ENCODE measurements at places on chromosomes 4 and X.
A peak's percentile ranks its signal among the peaks of the same experiment; 100 is the strongest.

GRCh38 chrX:149541521-149542047 lies 772 bp downstream of the EOLA1 start:
- DNase-seq = peak; percentile 51

- no peak for DNase-seq
Measured at GRCh38 chrX:18617407-18617750, 54.5 kb downstream of the RS1 start.

DNA sequence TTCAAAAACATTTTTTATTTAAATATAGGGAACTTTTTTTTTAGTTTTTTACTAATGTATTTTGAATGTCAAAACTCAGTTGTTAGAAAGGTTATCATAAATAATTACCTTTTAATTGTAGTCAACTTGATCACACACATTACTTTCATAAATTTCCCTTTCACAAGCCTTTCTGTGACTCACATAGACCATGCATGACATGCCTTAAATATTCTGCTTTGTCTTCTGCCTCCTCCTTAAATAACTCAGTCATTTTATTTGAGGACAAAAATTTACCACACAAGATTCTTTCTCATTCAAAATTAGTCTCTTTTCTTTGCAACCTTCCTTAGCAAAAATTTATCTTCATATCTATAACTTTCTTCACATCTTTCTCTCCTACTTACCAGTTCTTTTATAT lies 219.9 kb downstream of the EVC2 start:
- no peak for DNase-seq

DNA sequence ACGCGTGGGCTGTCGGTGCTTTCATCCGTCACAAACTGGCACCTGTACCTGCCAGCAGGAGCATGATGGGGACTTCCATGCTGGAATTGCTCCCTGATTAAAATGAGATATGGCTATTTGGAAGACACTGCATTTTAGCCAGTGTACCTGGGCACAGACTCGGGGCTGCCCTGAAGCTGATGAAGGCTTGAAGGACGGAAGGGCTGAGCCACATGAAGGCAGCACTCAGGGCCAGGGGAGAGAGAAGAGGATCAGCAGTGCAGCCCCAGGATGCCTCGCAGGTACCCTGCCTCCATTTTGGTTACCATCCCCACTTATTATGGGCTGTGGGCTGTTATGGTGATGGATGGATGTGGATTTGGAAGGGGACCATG lies 79.0 kb downstream of the CRMP1 start:
- no peak for DNase-seq

DNA sequence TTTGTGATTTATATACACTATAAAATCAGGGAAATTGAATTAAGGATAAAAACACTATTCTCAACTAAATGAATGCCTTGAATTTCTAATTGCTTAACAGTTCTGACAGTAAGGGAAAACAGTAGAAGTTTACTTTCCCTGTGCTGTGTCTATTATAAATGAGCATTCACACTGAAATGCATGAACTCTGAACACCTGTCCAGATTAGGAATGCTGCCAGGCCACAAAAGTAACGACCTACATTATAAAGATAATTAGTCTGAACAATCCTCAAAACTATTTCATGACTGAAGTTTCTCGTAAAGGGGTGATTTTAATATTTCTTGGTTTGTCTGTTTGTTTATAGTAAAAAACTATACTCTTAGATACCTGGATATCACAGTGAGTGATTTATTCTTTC lies 2.0 kb downstream of the NDST3 start:
- DNase-seq = no peak

GRCh38 chrX:133401536-133401935 lies 13.8 kb downstream of the GPC4 start:
- no peak for DNase-seq

DNA sequence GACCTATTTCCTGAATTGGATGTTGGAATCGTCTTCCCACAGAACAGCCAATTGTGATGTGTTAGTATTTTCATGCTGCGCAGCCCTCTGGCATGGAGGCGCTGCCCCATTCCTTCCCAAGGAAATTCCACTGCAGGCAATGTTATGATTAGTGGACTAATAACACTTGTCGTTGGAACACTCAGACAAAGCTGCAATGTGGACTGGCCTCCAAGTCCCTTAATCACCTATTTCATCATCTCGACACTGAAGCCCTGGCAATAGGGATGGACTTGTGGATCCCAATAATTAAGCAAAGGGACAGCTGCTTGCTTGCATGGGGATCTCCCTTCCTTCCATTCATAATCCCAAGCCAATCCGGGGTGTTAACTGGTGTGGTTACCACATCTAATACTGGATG lies 78.8 kb upstream of the PLAC1 start:
- no peak for DNase-seq

GRCh38 chr4:8185295-8185694 lies 13.8 kb upstream of the SH3TC1 start:
- DNase-seq = no peak

DNA sequence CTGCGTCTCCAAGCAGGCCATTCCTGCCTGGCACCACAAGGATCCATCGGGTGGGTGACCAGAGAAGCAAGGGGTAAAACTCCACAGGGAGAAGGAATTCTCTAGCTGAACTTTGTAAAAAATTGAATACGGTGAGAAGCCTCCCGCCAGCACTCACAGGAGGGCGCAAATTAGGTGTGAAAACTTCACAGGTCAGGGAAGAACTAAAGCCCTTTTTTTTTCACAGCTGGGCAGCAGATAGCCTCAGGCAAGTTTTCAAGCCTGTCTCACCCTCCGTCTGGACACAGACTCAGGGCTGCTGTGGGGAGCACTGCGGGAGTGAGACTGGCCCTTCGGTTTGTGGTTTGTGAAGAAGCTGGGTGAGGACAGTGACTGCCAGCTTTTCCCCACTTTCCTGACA lies 224.1 kb upstream of the FGF16 start:
- no peak for DNase-seq

GRCh38 chr4:164139291-164139690 lies 614.6 kb upstream of the SMIM31 start:
- no peak for DNase-seq

- DNase-seq = no peak
Measured at GRCh38 chrX:40806513-40807220, 71.3 kb upstream of the MED14 start.

DNA sequence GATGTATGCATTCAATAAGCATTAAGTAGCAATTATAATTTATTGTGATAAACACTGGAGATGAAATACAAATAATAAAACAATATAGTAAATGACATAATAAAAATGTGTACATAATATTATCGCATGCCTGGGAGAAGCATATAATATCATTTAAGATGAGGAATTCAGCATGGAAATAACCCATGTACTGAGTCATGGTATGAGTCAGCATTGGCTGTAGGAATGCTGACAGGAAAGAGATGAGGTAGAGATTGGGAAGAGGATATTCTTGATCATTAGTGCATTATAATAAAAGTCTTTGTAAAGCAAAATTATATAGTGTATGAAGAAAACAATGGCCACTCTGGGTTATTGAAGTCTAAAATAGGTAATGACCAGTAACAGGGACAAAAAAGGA lies 82.8 kb downstream of the MAGEB10 start:
- no peak for DNase-seq

- no peak for DNase-seq
Measured at GRCh38 chr4:116389139-116389538, 696.2 kb downstream of the TRAM1L1 start.

- DNase-seq = no peak
Measured at GRCh38 chr4:146311238-146311970, 97.1 kb downstream of the REELD1 start.

GRCh38 chr4:18405054-18405453 lies 383.5 kb upstream of the LCORL start:
- DNase-seq = no peak

DNA sequence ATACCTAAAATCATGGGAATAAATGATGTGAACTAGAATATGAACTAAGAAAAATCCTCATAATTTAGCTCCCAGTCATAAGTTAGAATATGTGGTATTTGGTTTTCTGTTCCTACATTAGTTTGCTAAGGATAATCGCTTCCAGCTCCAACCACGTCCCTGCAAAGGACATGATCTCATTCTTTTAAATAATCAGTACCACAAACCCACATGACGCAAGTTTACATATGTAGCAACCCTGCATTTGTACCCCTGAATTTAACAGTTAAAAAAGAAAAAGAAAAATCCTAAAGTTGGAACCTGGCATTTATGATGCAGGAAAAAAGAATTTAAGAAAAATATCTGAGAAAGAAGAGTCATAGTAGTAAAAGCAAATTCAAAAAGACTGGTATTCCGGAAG lies 13.3 kb downstream of the UBA6 start:
- DNase-seq = no peak

DNA sequence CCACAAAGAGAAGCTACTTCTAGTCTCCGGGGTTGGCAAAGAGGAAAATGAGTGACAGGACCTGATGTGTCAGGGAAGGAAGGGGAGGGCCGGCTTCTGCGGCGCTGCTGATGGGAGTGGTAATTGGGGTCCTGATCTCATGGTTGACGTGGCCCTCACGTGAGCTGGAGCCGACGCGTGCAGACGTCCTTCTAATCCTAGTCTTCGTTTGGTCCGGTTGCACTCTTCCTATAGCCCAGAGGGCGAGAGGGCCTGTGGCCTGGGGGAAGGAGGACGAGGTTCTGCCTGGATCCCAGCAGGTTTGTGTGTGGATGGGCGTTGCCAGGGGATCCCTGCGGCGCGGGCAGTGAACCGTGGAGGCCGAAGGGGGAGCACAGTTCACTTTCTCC lies at the start of gene ARMCX1:
ARMCX1 (plus strand) TSS at position 186 of the 389 bp plus-strand sequence. CDS start 2,384 bp downstream, outside the sequence.
- DNase-seq = peak; percentile 86

DNA sequence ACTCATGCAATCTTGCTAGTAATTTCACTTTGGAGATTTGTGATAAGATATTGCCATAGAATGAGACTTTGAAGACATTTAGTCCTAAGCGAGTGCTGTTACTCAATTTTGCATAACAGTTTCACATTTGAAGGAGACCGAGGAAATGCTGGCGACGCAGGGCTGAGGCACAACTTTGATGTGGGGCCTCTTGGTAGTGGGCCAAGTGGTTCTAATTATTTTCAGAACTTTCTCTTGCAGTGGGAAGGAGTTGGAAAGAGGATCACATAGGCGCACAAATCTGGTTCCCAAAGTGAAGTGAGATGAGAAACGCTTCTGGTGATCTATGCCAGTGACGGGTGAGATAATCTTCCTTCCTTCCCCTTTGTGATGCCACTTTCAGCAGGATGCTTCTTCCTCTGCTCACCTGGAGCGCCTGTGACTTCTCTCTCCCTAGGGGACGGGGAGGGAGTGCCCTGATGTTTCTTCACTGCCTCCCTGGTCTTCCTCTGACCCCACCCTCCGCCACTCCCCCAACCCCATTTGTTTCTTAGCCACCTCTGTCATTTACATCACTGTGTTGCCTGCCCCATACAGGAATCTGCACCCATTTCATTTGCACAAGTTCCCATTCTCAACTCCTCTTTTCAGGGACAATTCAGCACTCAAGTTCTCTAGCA lies 138.9 kb upstream of the MID1 start:
- DNase-seq = no peak

DNA sequence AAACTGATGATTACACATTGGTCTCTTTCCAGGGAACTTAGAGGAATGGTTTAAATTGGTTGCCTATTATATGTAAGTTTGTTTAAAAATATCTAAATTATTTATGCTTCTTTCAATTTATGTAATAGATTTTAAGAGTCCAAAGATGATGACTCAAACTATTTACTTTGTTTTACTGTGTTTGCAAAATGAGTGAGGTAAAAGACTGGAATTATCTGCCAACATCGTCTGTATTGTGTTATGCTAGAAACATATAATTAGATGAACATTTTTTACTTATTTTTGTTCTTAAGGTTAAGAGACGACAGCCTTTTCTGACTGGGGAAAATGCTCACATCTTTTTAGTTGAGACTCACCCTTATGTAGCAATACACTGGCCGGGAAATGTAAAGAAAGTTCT lies 51.1 kb upstream of the SYTL5 start:
- DNase-seq = no peak

- DNase-seq = no peak
Measured at GRCh38 chr4:31984872-31985271, 1264.7 kb downstream of the PCDH7 start.

GRCh38 chr4:152500800-152501434 lies 35.0 kb downstream of the FBXW7 start:
- peak; percentile 64 for DNase-seq

- no peak for DNase-seq
Measured at GRCh38 chr4:189533603-189534002, 407.1 kb upstream of the FRG1 start.

DNA sequence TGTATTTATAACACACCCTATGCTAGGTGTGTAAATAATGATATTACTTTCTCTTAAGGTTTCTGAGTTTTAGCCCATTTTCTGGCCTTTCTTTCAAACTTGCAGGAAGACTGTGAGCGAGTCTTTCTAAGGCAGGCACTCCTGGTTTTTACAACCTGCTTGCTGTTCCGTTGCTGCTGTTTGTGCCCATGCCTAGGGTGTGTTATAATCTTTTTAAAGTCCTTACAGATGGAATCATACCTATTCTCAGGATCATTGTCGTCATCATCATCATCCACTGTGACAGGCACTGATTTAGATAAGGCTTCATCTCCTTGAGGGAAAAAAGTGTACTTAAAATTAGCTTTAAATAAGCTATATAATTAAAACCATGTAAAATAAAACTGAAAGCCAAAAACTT lies 110.0 kb downstream of the ATRX start:
- DNase-seq = no peak

DNA sequence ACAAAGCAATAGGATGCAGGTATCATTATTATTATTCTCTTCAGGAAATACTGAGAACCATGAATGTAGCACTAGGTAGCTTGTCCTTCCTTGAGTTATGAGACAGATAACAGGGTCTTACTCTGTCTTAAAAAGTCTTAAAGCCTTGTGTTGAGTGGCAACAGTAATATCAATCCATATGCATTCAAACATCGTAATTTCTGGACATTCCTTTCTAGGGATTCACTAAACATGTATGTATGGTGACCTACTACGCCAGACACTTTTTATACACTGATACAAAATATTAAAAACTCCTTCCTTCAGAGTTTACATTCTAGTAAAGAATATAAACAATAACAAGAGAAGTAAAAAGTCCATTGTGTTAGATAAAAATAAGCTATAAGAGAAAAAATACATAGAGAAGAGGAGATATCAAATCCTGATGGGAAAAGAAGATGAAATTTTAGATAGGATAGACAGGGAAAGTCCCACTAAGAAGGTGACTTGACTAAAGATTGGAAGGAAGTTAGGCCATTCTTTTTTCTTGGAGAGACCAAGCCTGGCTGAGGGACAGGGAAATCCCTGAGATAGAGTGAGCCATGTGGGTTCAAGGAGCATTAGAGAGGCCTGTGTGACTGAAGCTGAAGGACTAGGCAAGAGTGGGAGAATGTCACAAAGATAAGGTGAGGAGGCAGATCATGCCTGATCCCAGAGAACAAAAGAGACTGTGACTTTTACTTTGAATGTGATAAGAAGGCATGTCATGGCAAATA lies 5.0 kb upstream of the DDX60L start:
- no peak for DNase-seq
